HS-27A (cell line): ENCODE measurements at places on chromosomes 12 and 14.

DNA sequence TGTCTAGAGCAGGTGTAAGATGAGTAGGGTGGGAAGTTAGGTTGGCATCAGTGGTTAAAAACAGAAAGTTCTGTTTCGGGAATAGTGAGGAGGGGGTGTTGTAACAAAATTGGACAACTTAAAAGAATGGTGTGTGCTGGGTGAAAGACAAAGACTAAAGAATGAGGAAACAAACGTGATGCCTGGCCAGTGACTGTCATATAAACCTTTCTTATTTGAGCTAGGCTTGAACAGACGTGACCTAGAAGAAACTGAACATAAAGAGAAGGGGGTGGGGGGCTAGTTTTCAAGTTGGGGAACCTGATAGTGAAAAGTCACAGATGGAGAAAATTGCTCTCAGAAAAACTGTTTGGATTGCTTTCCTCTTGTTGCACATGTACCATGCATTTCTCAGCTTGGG, 39.6 kb downstream of the RAD52 start:
- DNase-seq = no peak

DNA sequence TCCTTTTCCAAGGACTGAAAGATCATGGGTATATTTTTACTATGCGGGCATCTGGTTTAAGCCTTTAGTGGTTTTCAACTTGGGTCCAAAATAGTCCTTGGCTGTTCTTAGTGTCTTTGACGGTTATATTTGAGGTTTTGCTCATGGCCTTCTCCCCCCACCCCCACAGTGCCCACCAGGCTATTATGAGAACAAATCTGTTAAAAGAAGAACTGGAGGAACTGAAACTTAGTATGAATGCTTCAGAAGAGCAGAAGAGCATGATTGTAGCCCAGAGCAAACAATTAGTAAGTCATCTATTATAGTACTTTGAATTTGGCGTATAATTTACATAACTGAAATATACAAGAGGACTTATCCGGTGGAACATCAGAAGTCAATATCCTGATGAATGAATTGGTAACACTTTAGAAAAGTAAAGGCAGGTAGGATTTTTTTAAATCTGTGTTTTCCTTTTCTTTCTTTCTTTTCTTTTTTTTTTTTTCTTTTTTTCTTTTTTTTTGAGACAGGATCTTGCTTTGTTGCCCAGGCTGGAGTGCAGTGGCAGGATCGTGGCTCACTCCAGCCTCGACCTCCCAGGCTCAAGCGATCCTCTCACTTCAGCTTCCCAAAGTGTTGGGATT, 71.8 kb upstream of the BCAT1 start:
- DNase-seq = no peak

DNA sequence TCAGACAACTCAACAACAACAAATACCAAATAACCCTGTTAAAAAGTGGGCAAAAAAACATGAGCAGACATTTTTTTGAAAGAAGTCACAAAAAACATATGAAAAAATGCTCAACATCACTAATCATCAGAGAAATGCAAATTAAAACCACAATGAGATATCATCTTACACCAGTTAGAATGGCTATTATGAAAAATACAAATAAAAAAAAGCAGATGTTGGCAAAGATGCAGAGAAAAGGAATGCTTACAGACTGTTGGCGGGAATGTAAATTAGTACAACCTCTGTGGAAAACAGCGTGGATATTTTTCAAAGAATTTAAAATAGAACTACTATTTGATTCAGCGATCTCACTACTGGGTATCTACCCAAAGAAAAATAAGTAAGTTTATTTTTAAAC, 114.0 kb downstream of the SLC38A4 start:
- no peak for DNase-seq

- no peak for DNase-seq
Observed at GRCh38 chr12:93387780-93388179, 10.1 kb downstream of the NUDT4 start.

DNA sequence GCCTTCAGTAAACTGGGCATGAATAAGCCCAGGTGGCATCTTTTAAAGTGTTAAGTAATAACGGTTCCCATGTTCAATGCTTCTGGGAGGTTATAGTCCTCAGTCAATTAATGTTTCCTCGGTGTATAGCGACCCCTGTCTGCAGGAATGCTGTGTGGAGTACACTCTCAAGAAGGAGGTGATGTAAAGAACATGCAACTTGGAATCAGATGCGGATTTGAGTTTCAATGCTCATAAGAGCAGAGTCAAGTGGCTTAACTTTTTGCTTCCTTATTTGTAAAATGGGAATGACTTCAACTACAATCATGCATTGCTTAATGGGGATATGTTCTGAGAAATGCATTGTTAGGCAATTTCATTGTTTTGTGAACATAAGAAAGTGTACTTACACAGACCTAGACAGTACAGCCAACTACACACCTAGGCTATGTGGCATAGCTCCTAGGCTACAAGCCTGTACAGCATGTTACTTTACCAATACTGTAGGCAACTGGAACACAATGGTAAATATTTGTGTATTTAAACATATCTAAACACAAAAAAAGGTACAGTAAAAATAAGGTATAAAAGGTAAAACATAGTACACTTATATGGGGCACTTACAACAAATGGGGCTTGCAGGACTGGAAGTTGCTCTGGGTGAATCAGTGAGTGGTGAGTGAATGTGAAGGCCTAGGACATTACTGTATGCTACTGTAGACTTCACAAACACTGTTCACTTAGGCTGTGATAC, 6.7 kb upstream of the MRPS35 start:
- DNase-seq = peak; percentile 78
